ENCODE measurements at places on chromosomes 5 and 9.

GRCh38 chr5:179720222-179720621 lies 12.4 kb upstream of the MAML1 start:
- H3K27me3 ChIP-seq = no peaks in the 10 kb centered on the region
- DNase-seq = no peak
- no peaks in the 10 kb centered on the region for H3K4me1 ChIP-seq
- H3K36me3 ChIP-seq = peaks cover 48% of the 10 kb centered on the region
- no peak overlapping the region for H3K27ac ChIP-seq
- H3K4me3 ChIP-seq = no peak overlapping the region

- H3K4me1 ChIP-seq = peaks cover 6% of the 10 kb centered on the region
- H3K36me3 ChIP-seq = peaks cover 8% of the 10 kb centered on the region
- H3K27me3 ChIP-seq = no peaks in the 10 kb centered on the region
Observed at GRCh38 chr9:35035851-35036701, 36.3 kb downstream of the VCP start.

DNA sequence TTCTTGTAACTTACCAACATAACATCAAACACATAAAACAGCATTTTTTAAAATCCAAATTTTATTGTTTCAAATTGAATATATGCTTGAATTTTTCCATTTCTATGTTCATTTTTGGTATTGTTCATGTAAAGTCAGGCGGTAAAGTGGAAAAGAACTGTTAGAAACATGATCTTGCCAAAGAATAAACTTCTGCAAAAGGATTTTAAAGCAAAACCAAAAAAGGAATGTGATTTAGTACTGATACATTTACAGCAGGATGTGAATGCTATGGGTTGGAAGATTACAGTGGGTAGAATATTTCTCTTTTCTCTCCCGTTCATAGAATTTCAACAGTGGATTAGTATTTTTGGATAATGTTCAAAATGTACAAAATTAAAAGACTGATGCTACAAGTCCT lies 277.2 kb upstream of the MPDZ start:
- no peak overlapping the region for H3K4me3 ChIP-seq
- no peak overlapping the region for H3K27ac ChIP-seq
- no peaks in the 10 kb centered on the region for H3K27me3 ChIP-seq
- no peak for DNase-seq
- no peaks in the 10 kb centered on the region for H3K4me1 ChIP-seq

GRCh38 chr5:115054387-115054951 lies 115.2 kb downstream of the TRIM36 start:
- DNase-seq = no peak
- H3K27me3 ChIP-seq = no peaks in the 10 kb centered on the region
- no peaks in the 10 kb centered on the region for H3K36me3 ChIP-seq
- H3K27ac ChIP-seq = no peak overlapping the region
- no peak overlapping the region for H3K4me3 ChIP-seq

DNA sequence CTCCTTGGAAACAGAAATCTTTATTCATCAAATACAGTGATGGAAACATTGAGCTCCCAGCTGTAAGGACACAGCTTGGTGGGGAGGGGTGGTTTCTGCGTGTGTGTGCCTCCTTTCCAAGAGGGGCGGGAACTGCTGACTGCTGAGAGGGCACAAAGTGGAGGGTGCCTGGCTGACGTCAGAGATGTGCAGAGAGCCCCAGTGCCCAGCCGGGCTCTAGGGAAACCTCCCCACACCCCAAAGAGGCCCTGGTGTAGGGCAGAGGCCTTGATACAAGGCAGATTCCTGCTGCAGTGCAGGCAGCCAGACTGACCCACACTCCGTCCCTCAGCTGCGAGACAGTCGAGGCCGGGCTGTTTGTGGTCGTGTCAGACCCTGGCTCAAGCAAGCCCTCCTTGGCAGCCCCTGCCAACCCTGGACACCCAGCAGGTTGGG lies 191.0 kb downstream of the CACNA1B start:
- no peak overlapping the region for H3K4me3 ChIP-seq
- no peaks in the 10 kb centered on the region for H3K4me1 ChIP-seq
- H3K27ac ChIP-seq = no peak overlapping the region
- DNase-seq = peak; percentile 21
- no peaks in the 10 kb centered on the region for H3K27me3 ChIP-seq
- H3K36me3 ChIP-seq = no peaks in the 10 kb centered on the region
